Lower lobe of right lung (tissue), 2 donors: ENCODE measurements at places on chromosomes 3 and 15. TPM values are rescaled to one million over a fixed set of nuclear protein-coding genes. Genes with fewer than 3 reads are reported as not detected.

The MNS1 gene
- 2.3 TPM for total RNA-seq

The STXBP5L gene
- not detected for total RNA-seq

The TTLL3 gene
- 50.0 TPM for total RNA-seq

The TP63 gene
- total RNA-seq: 2.1 TPM

The P2RY14 gene
- 5.7 TPM for total RNA-seq

- peak within 1 kb of the TSS; percentile 87 for H3K27ac ChIP-seq
- DNase-seq: peak; percentile 91
- no peaks in the 10 kb centered on the region for H3K36me3 ChIP-seq
- peaks cover 43% of the 10 kb centered on the region for H3K4me1 ChIP-seq
- H3K4me3 ChIP-seq: peak within 1 kb of the TSS; percentile 60
These were observed at the start of gene PLD1 for GRCh38 chr3:171809861-171810628. Gene PLD1, minus strand, starts transcription at chr3:171810483. Its CDS starts 72,432 bp downstream, at chr3:171738051.

- H3K36me3 ChIP-seq: no peaks in the 10 kb centered on the region
- no peak for DNase-seq
- no peaks in the 10 kb centered on the region for H3K27me3 ChIP-seq
- peaks cover 45% of the 10 kb centered on the region for H3K4me1 ChIP-seq
- no peak overlapping the region for H3K4me3 ChIP-seq
These were observed 222.3 kb downstream of the SLCO3A1 start for GRCh38 chr15:92075764-92076163.

- no peaks in the 10 kb centered on the region for H3K4me1 ChIP-seq
- DNase-seq: no peak
- no peak overlapping the region for H3K27ac ChIP-seq
- no peaks in the 10 kb centered on the region for H3K36me3 ChIP-seq
These were observed 412.5 kb upstream of the THRB start for GRCh38 chr3:24907106-24907505.

DNA sequence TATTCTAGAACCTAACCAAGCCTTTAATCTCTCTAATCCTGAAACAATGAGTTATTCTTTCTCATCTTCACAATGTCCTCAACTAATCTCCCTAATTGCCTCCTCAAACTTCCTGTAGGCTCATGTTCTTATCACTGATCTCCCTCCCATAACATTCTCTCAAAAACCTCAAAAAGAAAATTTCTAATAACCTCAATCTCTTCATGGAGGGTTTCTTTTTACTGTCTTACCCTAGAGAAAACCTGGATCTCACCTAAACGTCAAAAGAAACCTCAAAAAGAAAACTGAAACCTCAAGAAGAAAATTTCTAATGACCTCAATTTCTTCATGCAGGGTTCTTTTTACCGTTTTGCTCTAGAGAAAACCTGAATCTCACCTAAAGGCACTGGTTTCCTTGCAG, 150.2 kb downstream of the GSK3B start:
- H3K27ac ChIP-seq: no peak overlapping the region
- no peaks in the 10 kb centered on the region for H3K27me3 ChIP-seq
- no peaks in the 10 kb centered on the region for H3K36me3 ChIP-seq
- H3K4me1 ChIP-seq: no peaks in the 10 kb centered on the region
- no peak overlapping the region for H3K4me3 ChIP-seq

GRCh38 chr3:43905157-43905556, 214.4 kb downstream of the ABHD5 start:
- DNase-seq: no peak
- H3K27me3 ChIP-seq: no peaks in the 10 kb centered on the region
- H3K27ac ChIP-seq: no peak overlapping the region
- H3K36me3 ChIP-seq: no peaks in the 10 kb centered on the region
- H3K4me1 ChIP-seq: no peaks in the 10 kb centered on the region

DNA sequence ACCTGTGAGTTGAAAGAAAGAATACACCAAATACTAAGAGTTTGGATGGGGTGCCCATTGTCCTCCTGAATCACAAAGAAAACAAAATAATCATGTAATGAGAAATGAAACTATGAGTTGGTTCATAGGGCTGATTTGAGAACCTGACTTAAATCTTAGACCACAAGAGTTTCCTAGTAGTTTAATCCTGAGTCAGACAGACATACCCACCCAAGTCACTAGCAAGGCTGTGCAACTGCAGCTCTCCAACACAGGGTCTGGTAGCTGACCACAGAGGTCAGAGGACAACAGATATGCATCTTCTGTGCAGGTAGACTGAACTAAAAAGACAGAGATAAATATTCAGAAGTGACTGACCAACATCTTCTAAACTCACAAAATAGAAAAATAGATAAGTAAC, 296.3 kb upstream of the TMCO5A start:
- H3K36me3 ChIP-seq: no peaks in the 10 kb centered on the region
- H3K4me3 ChIP-seq: no peak overlapping the region
- no peaks in the 10 kb centered on the region for H3K27me3 ChIP-seq
- H3K27ac ChIP-seq: no peak overlapping the region
- no peak for DNase-seq
